ENCODE measurements at places on chromosomes 1 and 21.

GRCh38 chr1:53446051-53446450, 13.1 kb upstream of the DMRTB1 start:
- DNase-seq, result no peak

- DNase-seq, result no peak
These were observed 252.2 kb downstream of the SMYD3 start for GRCh38 chr1:246254854-246255253.

- DNase-seq, result no peak
These were observed 26.8 kb downstream of the EIF4G3 start for GRCh38 chr1:21149855-21150432.

DNA sequence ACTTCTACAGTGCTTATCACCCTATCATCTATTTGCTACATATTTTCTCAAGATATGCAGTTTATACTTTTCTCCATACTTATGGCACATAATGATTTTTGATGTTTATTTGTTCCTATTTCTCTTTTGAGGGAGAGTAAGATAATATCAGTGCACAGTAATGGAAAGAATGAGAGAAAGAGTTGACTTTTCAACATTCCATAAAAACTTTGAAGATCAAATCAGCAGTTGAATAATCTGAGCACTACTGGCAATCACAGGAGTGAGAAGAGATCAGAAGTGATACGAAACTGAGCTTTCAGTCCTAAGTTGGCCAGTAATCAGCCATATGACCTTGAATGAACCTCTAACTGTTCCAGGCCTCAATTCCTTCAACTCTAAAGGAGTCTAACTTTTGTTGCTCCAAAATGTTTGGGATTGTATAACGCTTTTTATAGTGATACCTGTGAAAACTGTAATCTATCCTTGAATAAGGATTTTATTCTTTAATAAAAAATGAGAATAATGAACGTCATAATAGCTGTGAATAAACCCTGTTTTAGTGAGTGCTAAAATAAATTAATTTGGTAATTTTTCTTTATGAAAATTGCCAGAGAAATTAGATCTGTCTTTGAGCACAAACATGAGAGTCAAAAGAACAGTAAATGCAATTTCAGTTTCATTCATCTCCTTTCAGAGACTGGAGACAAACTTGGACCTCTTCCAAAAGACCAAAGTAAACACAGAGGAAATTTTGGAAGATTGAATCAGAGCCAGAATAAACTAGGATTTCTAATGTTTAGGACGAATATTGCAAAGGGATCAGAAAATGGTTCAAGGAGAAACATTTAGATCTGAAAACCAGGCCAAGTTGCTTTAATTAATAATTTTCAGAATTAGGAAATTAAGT, 309.9 kb downstream of the ADGRL2 start:
- no peak for DNase-seq

- DNase-seq, result no peak
These were observed 272.0 kb downstream of the FOXD2 start for GRCh38 chr1:47709872-47710231.

DNA sequence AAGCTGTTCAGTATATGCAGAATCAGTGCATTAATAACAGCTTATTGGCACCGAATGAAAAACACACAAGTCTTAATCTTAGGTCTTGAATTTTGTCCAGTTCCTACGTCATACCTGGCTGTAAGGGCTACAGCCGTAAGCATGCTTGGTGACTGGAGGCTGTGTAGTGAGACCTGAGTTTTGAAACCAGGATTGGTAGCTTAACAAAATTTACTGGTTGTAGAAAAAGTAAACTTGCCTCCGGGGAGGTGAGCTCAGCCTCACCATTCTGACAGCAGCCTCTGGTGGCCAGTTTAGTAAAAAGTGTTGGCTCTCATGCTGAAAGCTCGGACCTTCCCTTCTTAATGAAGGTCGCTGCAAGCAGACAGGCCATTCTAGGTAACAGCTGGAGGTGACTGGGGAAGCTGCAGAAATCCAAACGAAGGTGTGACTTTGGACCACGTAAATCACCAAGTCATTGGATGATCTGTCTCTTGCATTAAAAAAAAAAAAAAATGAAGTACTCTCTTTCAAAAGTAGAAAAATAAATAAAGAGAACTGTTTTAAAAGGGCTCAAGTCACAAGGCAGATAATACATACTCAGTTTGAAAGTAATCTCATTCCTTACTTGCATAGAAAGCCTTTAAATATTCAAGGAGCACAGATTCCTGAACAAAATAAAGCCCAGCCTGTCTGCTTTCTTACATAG, 48.9 kb downstream of the HLCS start:
- DNase-seq, result no peak

DNA sequence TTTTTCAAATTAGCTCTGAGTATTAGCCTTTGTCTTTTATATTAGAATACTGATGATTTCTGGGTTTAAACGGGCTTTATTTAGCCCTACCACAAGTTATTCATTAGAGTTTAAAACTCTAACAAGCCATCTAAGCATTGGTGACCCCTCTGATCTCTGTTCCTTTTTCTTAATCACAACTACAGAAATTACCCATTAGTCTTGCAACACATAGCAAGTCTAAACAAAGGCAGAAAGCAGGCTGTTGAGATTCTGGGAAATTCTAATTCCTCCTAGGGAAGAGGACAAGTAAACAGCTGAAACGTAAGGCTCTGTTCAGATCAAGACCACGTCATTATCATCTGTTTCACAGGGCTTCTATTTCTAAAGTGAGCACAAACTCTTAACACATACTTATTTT, 491.2 kb upstream of the ZRANB2 start:
- no peak for DNase-seq

GRCh38 chr1:21782349-21782867, 541 bp downstream of the USP48 start:
- no peak for DNase-seq
